Fibroblast of pulmonary artery (primary cell): ENCODE measurements at places on chromosomes 12 and 14.

GRCh38 chr12:125203145-125203765 is 138.0 kb downstream of the AACS start:
- DNase-seq: peak; percentile 24

GRCh38 chr12:117101953-117102799 is 3.0 kb upstream of the TESC start:
- DNase-seq: no peak

DNA sequence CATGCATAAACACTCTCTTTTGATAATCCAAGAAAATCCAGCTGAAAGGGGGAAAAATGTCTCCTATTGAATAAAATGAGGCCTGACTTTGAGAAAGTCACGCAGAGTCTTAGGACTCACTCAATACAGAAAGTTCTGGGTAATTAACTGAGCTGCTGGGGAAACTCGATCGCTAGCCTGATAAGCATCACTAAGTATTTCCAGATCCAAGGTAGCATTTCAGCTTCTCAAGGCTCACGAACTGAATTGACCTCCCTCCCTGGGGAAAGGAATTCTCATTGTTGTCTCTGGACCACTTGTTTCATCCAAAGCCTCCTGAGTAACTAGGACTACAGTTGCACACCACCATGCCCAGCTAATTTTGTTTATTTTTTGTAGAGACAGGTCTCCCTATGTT is 13.8 kb upstream of the ANAPC5 start:
- DNase-seq: no peak

- DNase-seq: no peak
Measured at GRCh38 chr12:105667973-105668743, 337.7 kb downstream of the C12orf75 start.

DNA sequence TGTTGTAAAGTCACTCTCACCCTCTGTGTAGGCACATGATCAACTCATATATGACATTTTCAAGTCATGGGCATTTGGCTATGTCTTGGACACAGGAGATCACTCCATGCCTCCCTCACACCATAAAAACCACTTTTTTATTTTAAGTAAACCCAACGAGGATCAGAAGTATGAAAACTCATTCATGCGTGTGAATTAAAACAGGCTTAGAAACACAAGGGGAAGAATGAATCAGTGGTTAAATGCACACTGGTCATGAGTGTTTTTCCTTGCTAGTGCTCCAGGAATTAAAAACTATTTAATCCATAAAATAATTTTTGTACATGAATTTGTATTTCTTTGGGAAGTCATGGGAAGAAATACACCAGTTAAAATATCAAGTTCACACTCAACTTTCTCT is 198.4 kb downstream of the GALC start:
- DNase-seq: no peak

DNA sequence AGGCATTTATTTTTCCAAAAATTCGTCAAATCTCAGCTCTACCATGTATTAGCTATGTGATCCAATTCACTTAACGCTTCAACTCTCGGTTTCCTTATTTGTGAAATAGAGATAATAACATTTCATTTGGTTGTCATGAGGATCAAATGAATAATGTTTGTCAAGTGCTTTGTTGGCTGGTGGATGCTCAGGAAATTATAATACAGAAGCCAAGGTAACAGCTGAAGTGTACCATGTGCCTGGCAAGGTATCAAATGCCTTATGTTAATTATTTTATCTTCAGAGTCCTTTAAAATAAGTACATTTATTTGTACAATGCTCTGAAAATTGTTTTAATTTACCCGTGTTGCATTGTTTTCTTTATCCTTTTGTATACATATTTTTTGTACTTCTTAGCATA is 6.1 kb upstream of the PRKCH start:
- no peak for DNase-seq

DNA sequence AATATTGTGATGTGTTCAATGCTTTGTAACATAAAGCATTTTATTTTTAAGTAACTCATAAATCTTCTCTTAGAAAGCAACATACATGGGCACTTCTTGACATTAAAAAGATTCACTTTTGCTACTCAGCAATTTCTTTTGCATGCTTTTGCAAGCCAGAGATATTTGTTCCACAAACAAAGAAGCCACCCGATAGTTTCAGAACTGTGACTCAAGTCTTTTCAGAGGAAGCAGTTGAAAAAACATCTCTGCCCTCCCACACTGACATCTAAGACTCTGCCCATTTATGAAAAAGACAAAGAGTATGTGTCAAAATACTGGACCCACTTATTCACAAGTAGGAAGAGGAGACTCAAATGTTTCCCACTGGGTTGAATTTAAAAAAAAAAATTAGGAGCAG is 7.5 kb downstream of the APPL2 start:
- DNase-seq: peak; percentile 79
